ENCODE measurements at places on chromosomes 11 and 22. TPM values are rescaled to one million over a fixed set of nuclear protein-coding genes. Genes with fewer than 3 reads are reported as not detected.

Gene C11orf16
- total RNA-seq: not detected

Gene CD6
- total RNA-seq: 1.4 TPM

Gene UPB1
- 0.27 TPM for total RNA-seq

Gene PANX2
- total RNA-seq: 8.0 TPM

Gene KCNK4
- not detected for total RNA-seq

Gene ACO2
- 108 TPM for total RNA-seq

Gene APOC3
- total RNA-seq: 3.5 TPM

Gene OR5P2
- not detected for total RNA-seq

Gene C11orf97
- not detected for total RNA-seq

Gene PHF21B
- total RNA-seq: not detected

Gene MIAT
- 0.54 TPM for total RNA-seq

Gene TYR
- total RNA-seq: not detected

Gene ARFGAP2
- total RNA-seq: 73.5 TPM

Gene HDAC10
- 67.5 TPM for total RNA-seq

Gene ST14
- 107 TPM for total RNA-seq

Gene LINC01488
- total RNA-seq: not detected

Gene NEFH
- total RNA-seq: not detected

Gene CDC42EP1
- total RNA-seq: 160 TPM

Gene CYP2D6
- 1.9 TPM for total RNA-seq

Gene MUC2
- 0.47 TPM for total RNA-seq

Gene KCNQ1OT1
- 1.1 TPM for total RNA-seq

Gene RRM1
- 134 TPM for total RNA-seq

Gene OR10D3
- not detected for total RNA-seq

Gene GRAMD1B
- total RNA-seq: 12.7 TPM

Gene SYT13
- total RNA-seq: 1.4 TPM

Gene MGAT3
- total RNA-seq: 0.20 TPM

Gene MRGPRX4
- total RNA-seq: not detected

Gene MFRP
- total RNA-seq: not detected

Gene DCDC1
- total RNA-seq: 1.5 TPM

Gene VWA5A
- total RNA-seq: 5.0 TPM

Gene APLNR
- total RNA-seq: not detected

Gene CCDC87
- 0.39 TPM for total RNA-seq

Gene GAS2L1
- total RNA-seq: 29.4 TPM

Gene GPR83
- total RNA-seq: 0.39 TPM

Gene CHRM4
- total RNA-seq: 1.1 TPM

Gene LIN7C
- total RNA-seq: 48.2 TPM

Gene KIRREL3
- not detected for total RNA-seq

Gene AIFM3
- 9.7 TPM for total RNA-seq

Gene XPNPEP3
- total RNA-seq: 29.8 TPM

Gene LPXN
- total RNA-seq: 3.6 TPM

Gene IFITM10
- 1.9 TPM for total RNA-seq

Gene NXPE2
- not detected for total RNA-seq

Gene FAM180B
- total RNA-seq: not detected

Gene CTR9
- 68.4 TPM for total RNA-seq

Gene ZNF214
- 2.1 TPM for total RNA-seq

Gene OR5J2
- not detected for total RNA-seq

Gene SCO2
- 7.0 TPM for total RNA-seq

Gene GRAP2
- total RNA-seq: 0.42 TPM

Gene IGSF22
- total RNA-seq: not detected

Gene FGF3
- total RNA-seq: not detected

Data from HCT116 (cell line).